ENCODE measurements at places on chromosomes 1 and 21.

DNA sequence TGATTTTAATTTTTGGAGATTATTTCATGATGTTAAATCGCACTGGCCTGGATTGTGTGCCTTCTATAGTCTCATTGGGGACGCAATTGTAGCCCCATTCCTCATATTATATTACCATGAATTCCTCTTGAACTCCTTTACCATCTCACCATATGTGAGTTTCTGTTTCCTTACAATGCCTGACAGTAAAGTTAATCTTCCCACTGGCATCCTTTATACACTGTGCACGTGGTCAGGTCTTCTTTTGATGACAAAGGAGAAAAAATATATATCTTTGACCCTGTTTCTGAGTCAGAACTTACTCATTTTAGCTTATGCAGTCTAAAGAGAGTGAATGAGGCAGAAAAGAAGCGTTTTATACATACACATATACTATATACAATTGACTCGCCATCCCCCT is 774 bp upstream of the ABL2 start:
- no peak for DNase-seq

- DNase-seq, result no peak
These were observed 103.6 kb downstream of the SMYD2 start for GRCh38 chr1:214384373-214385079.

DNA sequence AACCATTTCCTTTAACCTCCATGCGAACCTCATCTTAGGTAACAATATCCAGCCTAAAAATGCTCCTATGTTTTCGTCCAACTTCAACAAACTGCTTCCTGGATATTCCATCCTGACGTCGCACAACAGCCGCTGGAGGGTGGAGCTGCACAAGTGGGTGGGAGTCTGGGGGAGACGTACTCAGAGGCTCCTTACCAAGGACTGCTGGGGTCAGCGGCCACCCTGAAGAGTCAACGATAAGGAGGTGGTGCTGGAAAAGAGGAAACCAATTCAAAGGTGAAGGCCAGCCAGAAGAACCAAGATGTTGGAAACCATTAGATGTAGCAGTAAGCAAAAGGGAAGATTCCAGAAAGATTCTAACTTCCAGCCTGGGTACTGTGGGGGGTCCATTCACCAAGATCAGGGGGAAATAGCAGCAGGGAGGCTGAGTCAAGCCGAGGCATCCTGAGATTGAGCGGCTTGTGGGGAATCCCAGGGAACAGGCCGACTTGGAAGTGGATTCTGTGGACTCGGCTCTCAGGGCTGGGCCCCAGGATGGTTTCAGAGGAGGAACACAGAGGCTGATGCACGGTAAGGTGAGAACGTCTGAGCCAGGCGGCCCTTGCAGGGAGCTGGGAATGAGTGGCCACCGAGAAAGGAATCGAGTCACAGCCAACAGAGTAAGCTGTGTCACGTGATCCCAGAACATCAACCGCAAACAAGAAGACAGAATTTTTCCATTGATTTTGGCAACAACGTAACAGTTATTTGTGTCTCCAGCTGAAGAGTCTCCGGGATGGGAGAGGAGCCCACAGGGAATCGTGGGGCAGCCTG is 375.7 kb downstream of the NPHP4 start:
- no peak for DNase-seq

DNA sequence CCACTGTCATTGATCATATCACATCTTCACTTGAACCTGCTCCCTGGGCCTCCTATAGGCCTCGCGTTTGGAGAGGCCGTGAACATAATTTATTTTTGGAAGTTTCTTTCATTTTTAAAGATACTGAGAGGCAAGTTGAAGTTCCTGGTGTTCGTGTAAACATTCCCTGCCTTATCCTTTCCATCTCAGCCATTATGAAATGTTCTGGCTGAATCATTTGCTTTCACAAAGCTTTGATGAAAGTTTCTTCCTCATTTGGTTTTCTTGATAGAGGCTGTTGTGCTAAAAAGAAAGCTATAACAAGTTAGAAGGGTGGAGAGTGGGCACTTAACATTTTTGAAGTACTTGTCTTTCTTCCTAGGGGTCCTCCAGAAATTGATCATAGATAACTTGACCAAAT is 15.5 kb downstream of the CAMTA1 start:
- no peak for DNase-seq

DNA sequence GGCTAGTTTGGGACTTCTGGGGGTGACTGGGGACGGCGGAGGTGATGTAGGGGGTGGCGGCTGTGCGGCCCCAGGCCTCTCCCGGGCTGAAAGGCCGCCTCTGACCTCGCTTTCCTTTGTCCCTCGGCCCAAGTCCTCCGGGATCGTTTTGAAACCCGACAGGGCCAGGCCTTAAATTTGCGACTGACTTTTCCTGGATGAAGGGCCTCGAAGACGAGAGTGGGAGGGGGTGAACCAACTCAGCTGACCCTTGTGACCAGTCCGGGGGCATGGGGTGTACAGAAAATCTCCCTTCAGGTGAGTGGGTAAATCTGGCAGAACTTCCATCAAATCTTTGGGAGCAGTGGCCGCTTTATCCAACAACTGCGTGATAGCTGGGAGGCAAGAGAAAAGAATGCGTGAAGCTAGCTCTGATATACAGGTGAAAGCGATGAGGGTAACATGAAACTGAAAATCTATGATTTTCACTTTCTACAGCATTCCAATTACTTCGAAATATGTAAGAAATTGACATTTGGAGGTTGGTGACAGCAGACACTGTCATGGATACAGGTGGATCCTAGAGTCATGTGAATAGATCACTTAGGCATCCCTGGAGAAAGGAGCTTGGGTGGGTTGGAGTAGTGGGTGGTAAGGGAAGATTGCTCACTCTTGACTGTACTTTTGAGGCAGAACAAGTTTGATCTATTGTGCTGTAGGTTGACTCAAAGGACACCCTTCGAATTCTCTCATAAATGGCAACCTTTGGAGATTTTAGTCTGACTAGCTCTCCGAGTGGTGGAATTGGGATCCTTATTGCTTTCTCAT is 885 bp downstream of the AHCYL1 start:
- no peak for DNase-seq

DNA sequence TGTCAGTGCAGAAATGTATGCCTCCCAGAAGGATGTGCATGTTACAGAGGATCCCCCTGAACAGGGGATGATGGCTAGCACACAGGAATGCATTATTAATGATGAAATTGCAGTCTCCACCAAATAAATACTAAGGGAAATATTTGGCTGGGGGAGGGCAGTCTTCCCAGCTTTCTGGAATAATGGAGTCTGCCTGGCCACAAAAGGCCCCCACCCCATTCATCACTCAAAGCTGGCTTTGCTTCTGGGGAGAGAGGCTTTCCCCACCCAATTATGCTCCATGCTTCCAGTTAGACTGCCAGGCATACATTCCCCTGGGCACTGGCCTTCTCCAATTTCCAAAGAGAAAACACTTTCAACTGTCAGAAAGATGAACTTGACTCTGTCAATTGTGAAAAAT is 302.7 kb downstream of the SIPA1L2 start:
- DNase-seq, result no peak

DNA sequence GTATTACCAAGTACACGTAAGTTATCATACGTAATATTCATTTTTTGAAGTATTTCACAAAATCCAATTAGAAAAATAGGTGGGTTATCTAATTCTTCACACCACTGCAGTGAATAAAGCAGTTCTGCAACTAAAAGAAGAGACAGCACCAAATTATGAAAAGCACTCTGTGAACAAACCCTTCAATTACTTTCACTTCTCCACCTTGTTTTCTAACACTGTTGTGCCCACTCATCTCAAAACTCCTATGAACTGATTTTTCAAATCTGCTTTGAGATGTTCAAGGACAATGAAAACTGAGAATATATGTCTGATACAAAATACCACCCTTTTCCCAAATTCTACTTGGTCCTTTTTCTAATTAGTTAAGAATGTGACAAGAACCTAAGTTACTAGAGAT is 39.4 kb downstream of the LTN1 start:
- DNase-seq, result no peak

GRCh38 chr1:187046293-187046692 is 217.5 kb downstream of the PLA2G4A start:
- no peak for DNase-seq

DNA sequence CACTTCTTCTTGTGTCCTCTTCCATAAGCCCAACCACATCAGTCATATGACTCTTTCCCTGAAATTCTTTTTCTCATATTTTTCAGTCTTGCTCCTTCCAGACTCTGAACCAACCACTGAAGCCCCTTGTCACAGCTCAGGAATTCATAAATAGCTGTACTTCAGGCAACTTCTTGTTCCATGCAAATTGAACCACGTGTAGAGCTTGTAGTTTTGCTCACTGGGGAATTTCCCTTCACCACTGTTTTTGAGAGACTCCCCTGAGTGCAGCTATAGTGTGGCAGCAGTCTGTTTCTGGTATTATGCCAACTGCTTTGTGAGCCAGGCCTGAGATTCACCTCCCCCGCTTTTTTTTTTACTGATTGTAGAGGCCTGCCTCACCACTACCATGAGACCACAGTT is 150.3 kb upstream of the SPAG17 start:
- no peak for DNase-seq

GRCh38 chr1:185406006-185406690 is 89.1 kb upstream of the IVNS1ABP start:
- no peak for DNase-seq

DNA sequence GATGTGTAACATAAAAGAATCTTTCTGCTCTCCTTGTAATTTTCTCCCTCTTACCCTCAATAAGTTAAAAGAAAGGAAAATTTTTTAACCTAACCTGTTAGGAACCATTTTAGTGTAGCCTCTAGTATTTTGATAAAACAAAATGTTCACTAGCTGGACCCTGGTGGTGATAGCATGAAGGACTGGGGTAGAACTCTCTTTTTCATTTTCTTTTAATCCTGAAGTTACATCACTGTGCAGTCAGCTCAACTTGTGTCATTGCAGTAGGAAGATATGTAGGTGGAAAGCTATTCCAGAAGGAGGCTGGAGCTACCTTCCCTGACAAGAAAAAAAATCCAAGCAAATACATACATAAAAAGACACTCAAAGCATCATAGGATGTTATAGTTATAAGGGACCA is 39.3 kb downstream of the NFIA start:
- DNase-seq, result no peak

GRCh38 chr1:93196591-93196990 is 16.1 kb downstream of the CCDC18 start:
- no peak for DNase-seq

GRCh38 chr1:118973531-118974137 is 14.5 kb downstream of the TBX15 start:
- no peak for DNase-seq

DNA sequence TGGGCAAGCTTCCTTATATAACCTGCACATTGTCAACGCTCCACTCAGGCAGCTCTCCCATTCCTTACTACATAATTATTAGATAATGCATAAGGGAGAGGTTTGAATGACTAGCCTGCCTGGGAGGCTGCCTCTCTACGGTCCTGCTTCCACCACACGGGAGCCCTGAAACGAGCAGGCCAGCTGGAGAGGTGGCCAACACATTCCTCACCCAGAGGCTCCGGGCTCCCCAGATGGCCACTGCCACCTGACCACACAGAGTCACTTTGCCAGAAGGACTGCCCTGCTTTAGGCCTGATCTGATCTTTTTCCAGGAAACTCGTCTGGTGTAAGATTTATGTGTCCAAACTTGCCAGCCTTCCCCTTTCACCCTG is 27.9 kb downstream of the HIVEP3 start:
- DNase-seq, result no peak

GRCh38 chr1:206074839-206075238 is 21.9 kb downstream of the RHEX start:
- no peak for DNase-seq

DNA sequence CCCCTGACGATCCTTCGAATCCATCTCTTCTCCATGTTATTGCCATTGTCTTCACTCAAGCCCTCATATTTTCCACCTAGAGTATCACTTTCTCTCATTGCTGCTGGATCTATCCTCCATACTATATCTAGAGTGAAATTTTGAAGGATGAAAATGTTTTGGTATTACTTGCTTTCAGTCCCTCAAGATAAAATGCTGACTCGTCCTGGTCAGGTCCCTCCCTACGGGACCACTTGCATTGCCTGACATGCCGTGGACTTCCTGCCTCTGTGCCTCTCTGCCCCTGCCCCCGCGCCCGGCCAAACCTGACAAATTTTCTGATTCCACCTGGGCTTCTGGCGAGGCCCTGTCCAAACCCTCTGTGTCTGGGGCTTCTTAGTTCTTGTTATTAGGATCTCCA is 23.6 kb downstream of the SPATA46 start:
- DNase-seq, result no peak

- no peak for DNase-seq
These were observed 111.8 kb upstream of the USP25 start for GRCh38 chr21:15617964-15618363.

DNA sequence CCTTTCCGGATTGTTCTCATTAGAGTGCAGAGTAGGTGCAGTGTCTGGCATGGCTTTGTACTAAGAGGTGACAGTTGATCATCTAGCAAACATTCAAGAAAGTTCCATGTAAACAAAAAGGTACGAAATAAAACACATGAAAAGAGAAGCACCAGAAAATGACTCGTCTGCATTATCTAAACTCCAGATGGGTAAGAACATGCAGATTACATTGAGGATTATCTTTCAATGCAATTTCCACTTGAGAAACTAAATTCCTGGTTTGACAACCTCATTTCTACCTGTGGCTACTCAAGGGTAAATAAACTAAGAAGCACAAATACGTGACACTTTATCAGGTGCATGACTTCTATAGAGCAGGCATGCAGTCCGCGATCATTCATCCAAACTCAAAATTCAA is 17.6 kb downstream of the SLC30A10 start:
- no peak for DNase-seq

DNA sequence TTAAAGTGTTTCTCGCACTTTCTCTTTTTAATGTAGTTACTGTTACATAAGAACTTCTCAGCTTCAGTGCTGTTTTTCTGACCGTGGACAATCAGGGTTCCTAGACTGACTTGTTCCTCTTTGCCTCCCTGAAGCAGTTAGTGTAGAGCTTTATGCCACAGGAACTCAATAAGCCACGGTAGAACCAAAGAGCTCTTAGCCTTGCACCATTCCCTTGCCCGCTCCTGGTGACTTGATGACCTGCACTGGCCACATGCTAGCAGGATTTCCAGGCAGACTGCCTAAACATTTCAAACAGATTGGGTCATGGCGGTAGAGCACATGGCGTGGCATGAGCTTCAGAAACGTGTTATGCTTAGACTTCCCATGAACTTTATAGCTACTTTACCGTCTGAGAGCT is 18.8 kb upstream of the FASLG start:
- DNase-seq, result no peak

- DNase-seq, result no peak
These were observed 29.7 kb upstream of the KDM4A start for GRCh38 chr1:43619996-43620920.

DNA sequence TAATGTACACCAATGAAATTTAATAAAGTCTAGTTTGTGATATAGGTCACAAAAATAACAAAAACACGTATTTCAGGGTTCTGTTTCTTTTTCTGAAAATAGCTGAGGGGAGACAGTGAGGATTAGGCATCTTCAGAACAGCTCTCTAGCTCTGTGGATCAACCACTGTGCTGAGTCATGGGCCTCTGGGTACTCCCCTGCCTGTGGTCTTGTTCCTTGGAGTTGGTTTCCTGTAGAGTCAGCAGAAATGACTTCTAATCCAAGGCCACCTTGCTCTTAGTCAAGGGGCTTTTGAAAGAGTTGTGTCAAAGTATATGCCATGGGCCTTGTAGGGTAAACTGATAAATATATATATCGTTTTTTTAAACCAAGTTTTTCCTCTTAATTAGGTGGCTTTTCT is 141.8 kb upstream of the ZRANB2 start:
- DNase-seq, result no peak
